ENCODE measurements at places on chromosomes 5 and 9. TPM values are rescaled to one million over a fixed set of nuclear protein-coding genes. Genes with fewer than 3 reads are reported as not detected.

DNA sequence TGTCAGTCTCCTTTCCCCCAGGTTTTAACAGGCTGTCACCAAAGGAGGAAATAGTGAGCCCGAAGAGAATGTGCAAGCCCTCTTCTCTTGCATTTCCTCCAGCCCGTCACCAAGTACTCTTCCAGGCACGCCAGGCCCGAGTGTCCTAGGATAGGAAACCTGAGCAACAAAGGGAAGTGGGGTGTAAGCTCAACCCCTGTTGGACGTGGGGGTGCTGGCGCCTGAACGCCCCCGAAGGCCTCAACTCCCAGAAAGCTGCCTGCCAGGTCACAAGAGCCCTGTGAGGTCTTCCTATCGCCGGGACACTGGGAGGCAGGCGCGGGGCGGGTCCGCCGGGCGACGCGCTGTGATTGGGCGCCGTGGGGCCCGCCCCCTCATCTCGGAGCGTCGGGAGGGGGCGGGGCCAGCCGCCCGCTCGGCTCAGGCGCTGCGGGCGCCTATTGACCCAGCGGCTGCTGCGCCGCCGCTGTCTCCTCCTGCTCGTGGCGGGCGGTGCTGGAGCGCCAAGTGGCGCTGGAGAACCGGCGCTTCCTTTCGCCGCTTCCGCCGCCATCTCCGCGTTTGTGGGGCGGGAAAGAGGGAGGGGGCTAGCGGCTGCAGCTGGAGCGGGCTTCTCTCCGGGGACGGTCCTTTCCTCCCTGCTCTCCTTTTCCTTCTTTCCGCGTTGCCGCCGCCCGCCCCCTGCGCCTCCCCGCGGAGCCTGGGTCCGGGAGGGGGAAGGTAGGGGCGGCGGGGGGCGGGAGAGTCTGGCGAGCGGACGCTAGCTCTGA lies 572 bp upstream of the MAN2A1 start:
- no peaks in the 10 kb centered on the region for H3K27me3 ChIP-seq
- peak overlapping the region; percentile 93 for H3K27ac ChIP-seq
- H3K36me3 ChIP-seq = no peaks in the 10 kb centered on the region
- peaks cover 16% of the 10 kb centered on the region for H3K4me1 ChIP-seq

GRCh38 chr9:131633491-131634031 lies 88.2 kb downstream of the PRRT1B start:
- H3K4me3 ChIP-seq = no peak overlapping the region
- H3K27me3 ChIP-seq = no peaks in the 10 kb centered on the region
- DNase-seq = no peak

- no peaks in the 10 kb centered on the region for H3K36me3 ChIP-seq
- DNase-seq = no peak
- H3K4me3 ChIP-seq = no peak overlapping the region
- H3K27me3 ChIP-seq = no peaks in the 10 kb centered on the region
Observed at GRCh38 chr9:75976549-75976948, 86.1 kb downstream of the PCSK5 start.

GRCh38 chr5:61486476-61486875 lies 154.4 kb downstream of the ZSWIM6 start:
- H3K36me3 ChIP-seq = no peaks in the 10 kb centered on the region
- H3K27me3 ChIP-seq = no peaks in the 10 kb centered on the region
- no peak overlapping the region for H3K27ac ChIP-seq
- no peaks in the 10 kb centered on the region for H3K4me1 ChIP-seq

GRCh38 chr5:154084062-154084639 lies 45.4 kb downstream of the MFAP3 start:
- no peaks in the 10 kb centered on the region for H3K4me1 ChIP-seq
- no peak overlapping the region for H3K27ac ChIP-seq
- DNase-seq = no peak
- H3K4me3 ChIP-seq = no peak overlapping the region
- no peaks in the 10 kb centered on the region for H3K36me3 ChIP-seq

FAM174A gene
- 8.2 TPM for total RNA-seq

GRCh38 chr9:34566322-34566721 lies 23.2 kb downstream of the CNTFR start:
- no peak overlapping the region for H3K27ac ChIP-seq
- no peaks in the 10 kb centered on the region for H3K4me1 ChIP-seq
- H3K36me3 ChIP-seq = no peaks in the 10 kb centered on the region
- DNase-seq = peak; percentile 29
- no peak overlapping the region for H3K4me3 ChIP-seq
- no peaks in the 10 kb centered on the region for H3K27me3 ChIP-seq

NFX1 gene
- total RNA-seq = 15.8 TPM

DNA sequence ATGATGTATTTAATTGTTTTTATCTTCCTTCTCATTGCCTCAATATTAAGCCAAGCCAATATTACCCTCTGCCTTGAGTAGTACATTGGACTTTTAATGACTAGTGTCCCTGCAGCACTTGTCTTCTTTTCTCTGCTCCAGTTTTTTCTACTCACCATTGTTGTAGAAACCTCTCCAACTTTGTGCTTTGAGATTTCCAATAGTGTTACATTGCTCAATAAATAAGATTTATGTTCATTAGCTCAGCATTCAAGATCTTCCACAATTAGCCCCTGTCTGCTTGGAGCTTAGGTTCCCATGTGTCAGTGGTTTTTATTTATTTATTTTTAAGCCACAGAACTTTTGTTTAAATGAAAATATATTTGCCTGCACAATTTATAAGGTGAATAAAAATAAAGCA lies 145.3 kb downstream of the ADGRV1 start:
- no peak overlapping the region for H3K4me3 ChIP-seq
- no peak for DNase-seq
- no peak overlapping the region for H3K27ac ChIP-seq
- no peaks in the 10 kb centered on the region for H3K36me3 ChIP-seq
- no peaks in the 10 kb centered on the region for H3K27me3 ChIP-seq

ZNF354B gene
- total RNA-seq = 8.3 TPM
